Endothelial cell (in vitro differentiated cells): ENCODE measurements at places on chromosomes 5 and 9.
A peak's percentile ranks its signal among the peaks of the same experiment; 100 is the strongest.

DNA sequence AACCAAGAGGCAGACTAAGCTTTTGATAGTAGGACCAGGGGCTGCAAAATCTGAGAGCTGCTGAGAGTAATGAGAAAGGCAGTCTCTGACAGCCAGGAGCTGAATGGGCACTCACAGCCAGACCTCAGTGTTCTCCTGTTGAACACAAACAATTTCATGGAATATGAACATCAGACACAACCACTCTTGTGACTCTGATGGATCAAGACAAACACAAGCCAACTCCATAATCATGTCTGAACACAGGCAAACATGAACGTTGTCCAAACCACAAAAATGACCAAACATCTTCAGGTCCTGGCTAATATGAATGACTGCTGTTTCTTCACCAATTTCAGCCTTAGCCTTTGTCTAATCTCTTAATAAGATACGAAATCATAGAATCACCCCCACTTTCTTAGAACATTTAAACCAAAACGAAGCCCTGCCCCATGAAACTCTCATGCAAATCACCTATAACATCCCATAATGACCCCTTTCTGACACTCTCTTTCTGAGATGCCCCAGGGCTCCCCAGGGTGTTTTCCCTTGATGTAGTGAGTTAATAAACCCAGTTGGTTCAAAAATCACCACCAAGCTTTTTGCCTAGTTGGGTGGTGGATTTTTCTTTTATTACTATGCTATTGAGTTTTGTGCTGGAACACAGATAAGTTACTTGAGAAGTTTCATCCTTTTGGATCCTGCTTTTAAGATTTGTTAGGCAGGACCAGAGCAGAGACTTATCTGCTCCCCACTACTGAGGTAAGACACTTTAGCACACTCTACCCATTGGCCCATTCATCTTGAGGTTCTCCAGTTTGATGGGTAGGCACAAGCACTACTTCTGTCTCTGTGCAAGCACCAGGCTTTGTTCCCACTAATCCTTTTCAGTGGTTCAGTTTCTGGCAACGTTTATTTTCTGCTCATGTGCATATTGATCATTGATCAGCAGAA lies 5.9 kb upstream of the ERAP2 start:
- no peak for DNase-seq

DNA sequence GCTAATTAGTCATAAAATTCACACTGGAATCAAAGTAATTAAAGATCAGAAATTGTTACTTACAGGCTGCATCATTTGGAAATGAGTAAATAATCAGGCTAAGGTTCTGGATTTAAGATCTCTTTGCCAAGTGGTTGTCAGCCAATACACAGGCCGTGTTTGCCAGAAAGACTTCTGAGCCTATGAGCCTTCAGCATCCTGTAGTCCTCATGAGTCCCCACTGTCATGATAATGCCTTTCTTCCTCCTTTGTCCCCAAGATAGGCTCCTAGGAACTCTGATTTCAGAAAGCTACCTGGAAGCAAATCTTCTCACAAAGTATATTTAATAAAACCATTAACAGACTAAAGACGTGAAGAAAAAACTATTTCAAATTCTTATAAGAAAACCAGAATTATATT lies 810.5 kb downstream of the DNAH5 start:
- no peak for DNase-seq

- no peak for DNase-seq
Measured at GRCh38 chr5:24161559-24161958, 483.2 kb downstream of the CDH10 start.

GRCh38 chr5:170639221-170639925 lies 135.6 kb downstream of the KCNIP1 start:
- no peak for DNase-seq

GRCh38 chr9:122232796-122233306 lies 4.1 kb upstream of the LHX6 start:
- no peak for DNase-seq

- DNase-seq: no peak
Measured at GRCh38 chr5:170303549-170303948, 6.0 kb upstream of the LCP2 start.

GRCh38 chr5:124239572-124239971 lies 506.9 kb downstream of the ZNF608 start:
- no peak for DNase-seq

- DNase-seq: no peak
Measured at GRCh38 chr5:74631081-74631953, 9.2 kb downstream of the ENC1 start.

DNA sequence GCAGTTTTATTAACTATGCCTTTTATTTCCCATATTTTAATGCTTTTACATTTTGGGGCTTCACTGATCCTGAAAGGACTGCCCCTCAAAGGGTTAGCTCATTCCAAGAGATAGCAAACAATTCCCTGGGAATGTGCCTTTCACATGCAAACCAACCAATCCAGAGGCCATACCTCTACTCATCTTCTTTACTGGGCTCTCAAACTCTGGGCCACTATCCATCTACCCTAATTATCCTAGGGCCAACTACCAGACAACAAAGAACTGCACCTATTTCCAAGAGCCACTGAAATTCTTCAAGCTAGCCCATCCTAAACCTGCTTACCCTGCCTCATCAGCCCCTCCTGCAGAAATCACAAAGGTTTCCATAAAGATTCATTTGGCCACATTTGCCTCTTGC lies 364.7 kb downstream of the CDH12 start:
- DNase-seq: no peak

DNA sequence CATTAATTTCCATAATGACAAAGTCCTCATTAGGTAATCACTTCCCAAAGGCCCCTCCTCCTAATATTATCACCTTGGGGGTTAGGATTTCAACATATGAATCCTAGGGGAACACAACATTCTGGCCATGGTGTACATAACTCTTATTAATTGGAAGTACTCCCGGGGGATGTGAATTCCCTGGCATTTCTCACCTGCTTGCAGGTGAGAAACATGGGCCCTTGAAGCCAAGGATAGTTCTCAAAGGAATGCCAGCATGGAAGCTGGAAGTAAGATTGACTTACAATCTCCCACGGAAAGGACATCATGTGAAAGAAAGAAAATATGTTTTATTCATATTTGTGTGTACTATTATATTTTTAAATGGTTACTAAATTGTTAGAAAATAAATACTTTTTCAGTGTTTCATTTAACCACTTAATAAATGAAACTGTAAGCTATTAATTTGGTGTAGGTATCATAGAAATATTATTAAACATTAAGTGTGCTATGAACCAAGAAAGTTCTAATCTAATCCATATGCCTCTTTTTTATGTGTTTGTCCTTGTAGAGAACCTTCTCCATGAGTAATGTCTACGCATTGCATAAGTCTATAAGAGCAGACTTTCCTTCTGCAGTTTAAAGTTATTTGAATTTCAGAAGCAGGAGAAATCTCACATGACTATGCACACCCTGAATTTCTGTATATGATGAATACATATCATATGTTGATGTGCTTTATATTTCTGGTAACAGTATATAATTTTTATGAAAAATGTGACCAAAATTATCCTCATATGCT lies 59.4 kb downstream of the ANXA1 start:
- DNase-seq: no peak

- DNase-seq: no peak
Measured at GRCh38 chr5:116365006-116365496, 209.6 kb downstream of the SEMA6A start.

GRCh38 chr5:95935553-95936100 lies 26.0 kb downstream of the ELL2 start:
- no peak for DNase-seq

DNA sequence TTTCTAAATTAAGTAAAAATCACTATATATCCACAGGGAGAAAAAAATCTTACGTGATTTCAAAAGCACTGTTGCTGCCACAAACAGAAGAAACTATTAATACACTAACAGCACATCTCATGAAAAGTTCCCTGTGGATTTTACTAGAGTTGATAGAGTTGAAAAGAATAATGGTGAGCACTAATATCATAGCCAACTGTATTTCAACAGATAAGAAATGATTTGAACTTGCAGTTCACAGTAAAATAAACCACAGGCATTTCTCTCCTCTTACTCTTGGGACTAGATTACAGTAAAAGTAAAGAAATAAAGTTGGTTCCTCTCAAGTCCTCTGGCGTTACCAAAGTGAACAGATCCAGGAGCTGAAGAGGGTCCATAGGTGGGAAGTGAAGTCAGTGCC lies 27.9 kb downstream of the AGTPBP1 start:
- DNase-seq: no peak

GRCh38 chr9:111621895-111622480 lies 9.1 kb upstream of the DNAJC25 start:
- DNase-seq: peak; percentile 58

GRCh38 chr5:89081360-89081759 lies 198.4 kb upstream of the MEF2C start:
- DNase-seq: no peak

- DNase-seq: no peak
Measured at GRCh38 chr5:10317825-10318682, 10.4 kb upstream of the CMBL start.

- DNase-seq: no peak
Measured at GRCh38 chr5:7925961-7926695, 57.2 kb downstream of the MTRR start.

DNA sequence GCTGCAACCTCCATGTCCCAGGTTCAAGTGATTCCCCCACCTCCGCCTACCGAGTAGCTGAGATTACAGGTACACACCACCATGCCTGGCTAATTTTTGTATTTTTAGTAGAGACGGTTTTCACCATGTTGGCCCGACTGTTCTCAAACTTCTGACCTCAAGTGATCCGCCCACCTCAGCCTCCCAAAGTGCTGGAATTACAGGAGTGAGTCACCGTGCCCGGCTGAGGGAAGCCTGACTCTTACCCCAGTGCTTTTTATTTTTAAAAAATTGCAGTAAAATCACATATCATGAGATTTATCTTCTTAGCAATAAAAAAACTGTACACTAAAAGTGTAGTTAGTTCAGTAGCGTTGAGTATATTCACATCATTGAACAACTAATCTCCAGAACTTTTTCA lies 105.3 kb downstream of the SLIT3 start:
- no peak for DNase-seq

GRCh38 chr5:57302643-57303042 lies 128.8 kb downstream of the GPBP1 start:
- no peak for DNase-seq

DNA sequence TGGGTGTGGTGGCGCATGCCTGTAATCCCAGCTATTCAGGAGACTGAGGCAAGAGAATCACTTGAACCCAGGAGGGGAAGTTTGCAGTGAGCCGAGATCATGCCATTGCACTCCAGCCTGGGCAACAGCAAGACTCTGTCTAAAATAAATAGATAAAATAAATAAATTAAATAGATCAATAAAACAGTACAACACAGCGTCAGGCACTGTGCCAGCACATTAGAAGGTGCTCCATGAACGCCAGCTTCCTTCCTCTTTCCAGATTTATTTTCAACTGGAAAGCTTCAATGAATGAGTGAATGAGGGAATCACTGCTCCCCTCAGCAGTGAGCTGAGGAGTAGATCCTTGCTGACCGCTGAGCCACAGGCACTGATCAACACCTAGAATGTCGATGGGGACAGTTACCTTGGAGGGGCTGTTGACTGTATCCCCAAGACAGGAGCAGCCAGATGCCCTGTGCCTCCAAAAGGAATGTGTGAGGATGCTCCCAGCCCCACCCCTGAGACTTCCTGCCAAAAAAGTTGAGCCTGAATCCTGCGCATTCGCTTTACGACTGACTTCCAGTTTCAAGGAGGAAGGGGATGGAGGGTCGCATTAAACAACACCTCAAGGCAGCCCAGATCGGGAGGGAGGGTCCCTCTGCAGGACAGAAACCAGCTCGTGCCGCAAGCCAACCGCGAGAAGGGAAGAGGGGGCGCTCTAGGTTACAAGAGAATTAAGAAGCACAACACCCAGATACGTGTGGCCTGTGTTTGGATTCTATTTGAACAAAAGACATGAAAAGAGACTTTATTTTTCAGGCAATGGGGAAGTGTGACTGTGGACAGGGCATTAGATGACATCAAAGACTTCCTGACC lies 54.0 kb upstream of the CNOT6 start:
- DNase-seq: no peak

DNA sequence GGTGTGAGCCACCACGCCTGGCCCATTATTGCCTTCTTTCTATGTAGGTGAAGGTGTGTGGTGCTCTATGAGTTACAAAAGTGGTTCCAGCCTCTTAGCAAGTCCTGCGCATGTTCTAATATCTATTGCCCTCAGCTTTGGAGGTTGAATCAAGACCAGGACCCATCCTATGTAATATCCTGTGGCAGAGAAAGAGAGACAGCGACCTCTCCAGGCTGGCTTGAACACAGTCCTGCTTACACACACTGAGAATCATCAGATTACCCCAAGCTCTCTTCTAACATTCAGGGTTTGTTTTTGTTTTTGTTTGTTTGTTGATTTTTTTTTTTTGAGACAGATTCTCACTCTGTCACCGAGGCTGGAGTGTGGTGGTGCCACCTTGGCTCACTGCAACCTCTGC lies 94.7 kb upstream of the OSMR start:
- DNase-seq: no peak

- no peak for DNase-seq
Measured at GRCh38 chr9:128825923-128826700, 3.5 kb downstream of the SPOUT1 start.

- no peak for DNase-seq
Measured at GRCh38 chr5:370311-370958, 48.9 kb downstream of the AHRR start.

- no peak for DNase-seq
Measured at GRCh38 chr9:14908295-14909180, 1.7 kb downstream of the FREM1 start.

DNA sequence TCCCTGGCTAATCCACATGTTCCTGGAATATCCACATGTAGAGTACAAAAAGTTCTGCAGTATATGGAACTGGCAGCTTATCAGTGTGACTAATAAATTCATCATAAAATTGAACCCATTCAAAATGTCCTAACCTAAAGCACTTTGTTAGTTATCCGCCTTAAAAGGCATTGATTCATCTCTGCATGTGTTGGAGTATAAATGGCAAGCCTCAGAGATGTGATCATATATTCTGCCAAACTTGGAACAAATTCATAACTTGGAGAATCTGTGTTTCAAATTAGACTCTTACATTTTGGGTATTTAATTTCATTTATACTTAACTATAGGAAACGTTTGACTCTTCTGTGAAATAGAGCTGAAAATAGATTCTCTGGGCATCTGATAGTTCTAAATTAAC lies 25.2 kb upstream of the NREP start:
- DNase-seq: no peak

- DNase-seq: no peak
Measured at GRCh38 chr5:142059304-142059940, 46.6 kb upstream of the GNPDA1 start.

DNA sequence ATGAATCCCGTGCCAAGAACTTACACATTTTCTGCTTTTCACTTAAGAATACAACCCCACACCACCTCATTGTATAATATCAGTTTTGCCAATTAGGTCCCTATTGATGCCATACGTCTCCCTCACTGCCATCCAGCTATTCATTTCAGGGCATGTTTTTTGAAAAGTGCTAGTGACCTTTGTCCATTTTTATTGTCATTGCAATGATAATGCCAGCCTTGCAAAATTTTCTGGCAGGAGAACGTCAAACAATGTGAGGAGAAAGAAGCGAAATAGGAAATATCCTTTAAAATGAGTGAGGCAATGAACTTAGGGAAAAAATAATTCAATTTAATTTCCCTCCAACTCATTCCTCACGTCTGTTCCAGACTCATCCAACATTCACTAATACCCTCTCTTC lies 111.8 kb upstream of the CKMT2 start:
- DNase-seq: no peak

GRCh38 chr5:170625221-170626165 lies 121.7 kb downstream of the KCNIP1 start:
- no peak for DNase-seq

GRCh38 chr5:174807471-174807870 lies 83.1 kb downstream of the MSX2 start:
- no peak for DNase-seq
